ENCODE measurements at places on chromosomes 7 and 10.
A peak's percentile ranks its signal among the peaks of the same experiment; 100 is the strongest.

- no peak for DNase-seq
These were observed 401.1 kb upstream of the PODXL start for GRCh38 chr7:131957338-131958020.

GRCh38 chr7:105935250-105935649 lies 27.8 kb upstream of the CDHR3 start:
- DNase-seq, result peak; percentile 46

DNA sequence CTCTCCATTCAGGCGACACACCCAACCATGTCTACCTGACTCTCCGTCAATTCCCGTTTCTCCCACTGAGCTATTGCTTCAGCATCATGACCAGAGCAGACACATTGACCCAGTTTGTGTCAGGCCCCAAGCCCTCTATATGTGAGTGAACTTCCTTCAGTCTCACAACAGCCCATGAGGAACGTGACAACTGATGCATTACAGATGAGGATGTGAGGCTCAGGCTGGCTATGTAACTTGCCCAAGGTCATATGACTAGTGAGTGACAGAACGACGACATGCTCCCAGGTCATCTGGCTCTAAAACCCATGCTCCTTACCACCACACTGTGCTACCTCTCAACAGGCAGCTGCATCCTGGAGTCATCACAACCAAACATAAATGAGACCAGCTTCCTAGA lies 3.7 kb downstream of the TMEM140 start:
- DNase-seq, result no peak

DNA sequence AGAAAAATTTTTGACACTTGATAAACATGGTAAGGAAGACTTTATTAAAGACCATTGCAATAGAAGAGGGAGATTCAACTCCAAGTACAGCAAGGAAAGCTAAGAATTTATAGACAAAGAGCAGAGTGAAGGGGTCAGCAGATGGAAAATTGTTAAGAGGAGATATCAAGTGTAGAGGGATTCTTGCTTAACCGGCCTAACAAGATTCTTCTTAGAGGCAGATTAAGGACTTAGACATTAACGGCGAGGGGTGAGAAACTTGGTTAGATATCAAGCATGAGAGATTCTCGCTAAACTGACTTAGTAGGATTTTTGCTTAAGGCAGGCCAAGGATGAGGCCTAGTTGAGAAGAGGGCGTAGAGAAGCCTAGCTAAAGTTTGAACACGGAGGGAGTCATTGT lies 76.0 kb downstream of the ITGB1 start:
- DNase-seq, result no peak

GRCh38 chr10:132631338-132631735 lies 93.8 kb downstream of the INPP5A start:
- no peak for DNase-seq

GRCh38 chr10:70115948-70116682 lies 16.5 kb downstream of the AIFM2 start:
- peak; percentile 30 for DNase-seq

- no peak for DNase-seq
These were observed 68.8 kb upstream of the IFRD1 start for GRCh38 chr7:112381311-112382091.

- no peak for DNase-seq
These were observed 16.2 kb upstream of the EPHB6 start for GRCh38 chr7:142838461-142839213.

GRCh38 chr7:91657483-91658071 lies 222.9 kb downstream of the MTERF1 start:
- DNase-seq, result no peak

DNA sequence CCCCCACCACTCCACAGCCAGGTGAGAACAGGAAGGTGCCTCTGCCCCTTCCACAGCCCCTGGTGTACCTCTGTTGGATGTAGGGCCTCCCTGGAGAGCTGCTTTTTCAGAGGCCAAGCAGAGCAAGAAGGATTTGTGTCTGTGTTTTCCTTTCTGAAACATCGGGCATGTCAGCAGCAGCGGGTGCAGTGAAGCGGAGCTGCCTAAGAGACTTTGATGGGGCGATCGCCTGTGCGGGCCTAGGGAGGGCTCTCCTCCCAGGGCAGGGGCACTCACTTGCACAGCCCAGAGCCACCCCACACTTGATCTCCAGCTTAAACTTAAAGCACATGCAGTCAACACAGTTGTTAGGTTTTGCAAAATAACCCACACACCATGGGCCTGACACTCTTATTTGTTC lies 324.7 kb downstream of the ACTR3B start:
- DNase-seq, result no peak

- DNase-seq, result no peak
These were observed 24.2 kb upstream of the UNC5B start for GRCh38 chr10:71188201-71188600.

GRCh38 chr10:116521424-116522290 lies 24.1 kb upstream of the PNLIP start:
- no peak for DNase-seq

GRCh38 chr7:36639826-36640225 lies 84.5 kb downstream of the AOAH start:
- DNase-seq, result no peak

- no peak for DNase-seq
These were observed 11.4 kb upstream of the KCP start for GRCh38 chr7:128921866-128922440.

- no peak for DNase-seq
These were observed at the start of gene RET for GRCh38 chr10:43076876-43077420. Gene RET, plus strand, starts transcription at chr10:43077069. Its CDS starts 190 bp downstream, at chr10:43077259.

DNA sequence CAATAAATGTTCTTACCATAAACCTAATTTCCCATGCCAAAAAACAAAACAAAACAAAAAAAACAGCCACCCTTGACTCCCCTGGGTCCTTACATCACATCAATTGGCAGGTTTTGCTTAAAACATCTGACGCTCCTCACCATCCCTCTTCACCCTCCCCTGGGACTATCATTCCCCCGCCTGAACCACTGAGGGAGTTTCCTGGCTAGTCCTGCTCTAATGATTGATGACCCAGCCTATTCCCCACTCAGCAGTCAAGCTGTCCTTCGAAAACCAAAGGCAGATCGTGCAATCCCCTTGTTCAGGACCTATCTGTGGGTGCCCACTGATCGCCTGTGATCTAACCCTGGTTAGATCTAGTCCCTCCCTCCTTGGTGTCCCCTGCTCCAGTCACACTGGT lies 11.2 kb upstream of the FRMPD2 start:
- no peak for DNase-seq

DNA sequence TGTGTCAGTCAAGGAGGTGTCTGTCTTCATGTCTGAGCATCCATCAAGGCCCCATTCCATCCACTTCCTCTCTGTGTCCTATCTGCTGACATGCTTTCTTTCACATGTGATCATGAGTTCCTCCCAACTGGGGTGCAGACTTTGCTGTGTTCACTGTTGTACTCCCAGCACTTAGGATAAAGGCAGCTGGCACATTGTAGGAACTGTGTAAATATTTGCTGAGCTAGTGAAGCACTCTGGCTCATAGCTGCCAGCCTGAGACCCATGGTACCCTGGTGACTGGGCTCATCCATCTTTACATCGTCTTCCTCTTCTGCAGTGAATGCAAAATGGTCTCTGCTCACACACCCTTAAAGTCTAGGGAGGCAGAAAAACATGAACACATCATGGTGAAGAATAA lies 242.2 kb upstream of the IGFBP3 start:
- DNase-seq, result no peak

- DNase-seq, result no peak
These were observed 116.9 kb upstream of the SVIL start for GRCh38 chr10:29751684-29752083.

DNA sequence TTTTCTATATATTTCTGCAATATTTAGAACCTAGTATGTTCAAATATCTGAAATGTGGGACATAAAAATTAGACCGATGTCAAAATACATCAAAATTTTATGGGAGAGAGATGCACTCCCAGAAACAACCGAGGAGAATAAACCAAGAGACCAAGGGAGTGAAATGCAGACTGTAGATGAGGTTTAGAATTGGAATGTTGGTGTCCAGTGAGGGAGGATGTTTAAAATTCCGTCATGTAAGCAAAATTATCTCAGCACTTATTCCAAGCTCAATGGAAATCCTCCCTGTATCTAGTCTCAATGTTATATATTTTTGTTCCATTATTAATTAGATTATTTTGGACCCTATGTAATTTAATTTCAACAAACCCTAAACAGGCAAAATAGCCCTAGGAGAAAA lies 61.9 kb upstream of the MAGI2 start:
- DNase-seq, result no peak

GRCh38 chr10:43040482-43041256 lies 36.2 kb upstream of the RET start:
- no peak for DNase-seq

GRCh38 chr7:47418601-47419309 lies 163.2 kb downstream of the TNS3 start:
- no peak for DNase-seq

DNA sequence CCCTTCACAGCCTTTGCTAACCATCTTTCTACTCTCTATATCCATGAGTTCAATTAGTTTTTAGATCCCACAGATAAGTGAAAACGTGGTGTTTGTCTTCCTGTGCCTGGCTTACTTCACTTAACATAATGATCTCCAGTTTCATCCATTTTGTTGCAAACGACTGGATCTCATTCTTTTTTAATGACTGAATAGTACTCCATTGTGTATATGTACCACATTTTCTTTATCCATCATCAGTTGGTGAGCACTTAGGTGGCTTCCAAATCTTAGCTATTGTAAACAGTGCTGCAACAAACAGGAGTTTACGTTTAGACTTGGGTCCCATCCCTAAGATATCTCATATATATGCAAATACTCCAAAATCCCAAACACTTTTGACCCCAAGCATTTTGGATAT lies 9.1 kb downstream of the CDC123 start:
- no peak for DNase-seq

GRCh38 chr7:68073701-68074100 lies 1077.1 kb downstream of the TYW1 start:
- DNase-seq, result no peak

DNA sequence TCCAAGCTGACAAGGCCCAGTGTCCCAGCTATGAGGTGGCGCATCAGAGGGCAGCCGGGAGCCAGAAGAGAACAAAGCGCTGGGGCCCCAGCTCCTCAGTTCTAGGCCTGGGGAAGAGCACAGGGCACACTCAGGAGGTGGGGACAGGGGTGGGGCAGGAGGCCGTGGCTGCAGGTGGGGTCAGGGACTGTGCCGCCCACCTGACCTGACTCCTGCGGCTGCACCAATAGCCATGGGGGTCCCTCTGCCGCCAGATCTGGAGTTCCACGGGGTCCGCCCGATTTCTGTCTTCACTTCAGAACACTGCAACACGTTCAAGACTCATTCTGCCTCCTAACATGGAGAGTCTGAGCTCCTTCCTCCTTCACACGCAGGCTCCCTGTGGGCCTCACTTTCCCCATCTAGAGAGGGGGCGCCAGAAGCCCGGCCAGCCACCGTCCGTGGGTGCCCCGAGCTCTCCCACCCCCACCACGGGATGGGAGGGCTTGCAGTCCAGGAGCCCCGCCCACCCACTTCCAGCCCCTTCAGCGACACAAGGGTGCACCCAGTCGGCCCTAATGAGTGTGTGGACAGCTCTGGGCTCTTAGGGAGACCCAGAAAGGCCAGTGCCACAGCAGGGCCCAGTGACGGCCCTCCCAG lies 278.3 kb downstream of the MAD1L1 start:
- DNase-seq, result no peak

GRCh38 chr10:73717556-73717955 lies 19.6 kb upstream of the AGAP5 start:
- no peak for DNase-seq

DNA sequence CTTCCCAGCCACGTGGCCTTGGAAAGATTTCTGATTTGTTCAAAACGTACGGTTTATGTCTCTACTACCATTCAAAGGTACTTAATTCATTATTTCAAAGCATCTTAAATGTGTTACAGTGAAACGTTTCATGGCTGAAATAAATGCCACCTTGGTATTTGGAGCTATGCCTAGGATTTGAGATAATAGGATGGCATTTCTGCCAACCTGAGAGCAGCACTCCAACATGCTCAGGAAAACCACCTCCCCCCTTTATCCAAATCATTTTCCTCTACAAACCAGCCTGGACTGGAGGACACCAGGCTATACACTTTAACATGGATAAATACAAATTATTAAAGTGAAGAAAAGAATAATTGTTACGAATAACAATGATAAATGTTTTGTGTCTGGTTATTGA lies 260.9 kb downstream of the ZMYND11 start:
- no peak for DNase-seq

GRCh38 chr10:24481241-24481640 lies 242.4 kb downstream of the ARHGAP21 start:
- DNase-seq, result no peak

DNA sequence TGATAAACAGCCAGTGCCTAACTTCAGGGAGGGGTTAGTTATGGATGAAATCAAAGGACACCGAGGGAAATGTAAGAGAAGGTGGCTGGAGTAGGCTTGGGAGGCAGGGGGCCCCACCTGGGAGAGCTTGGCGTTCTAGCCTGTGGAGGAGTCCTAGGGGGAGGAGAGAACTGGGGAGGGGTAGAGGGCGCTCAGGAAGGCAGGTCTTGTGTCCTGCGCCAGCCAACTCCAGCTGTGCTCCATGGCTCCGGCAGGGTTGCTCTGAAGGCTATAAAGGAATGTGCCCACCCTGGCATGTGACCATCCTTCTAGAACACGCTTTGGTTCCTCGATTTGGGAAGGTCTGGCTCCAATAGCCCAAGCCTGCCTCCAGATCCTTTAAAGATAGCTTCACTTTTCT lies 96.3 kb downstream of the SEC61G start:
- DNase-seq, result no peak

DNA sequence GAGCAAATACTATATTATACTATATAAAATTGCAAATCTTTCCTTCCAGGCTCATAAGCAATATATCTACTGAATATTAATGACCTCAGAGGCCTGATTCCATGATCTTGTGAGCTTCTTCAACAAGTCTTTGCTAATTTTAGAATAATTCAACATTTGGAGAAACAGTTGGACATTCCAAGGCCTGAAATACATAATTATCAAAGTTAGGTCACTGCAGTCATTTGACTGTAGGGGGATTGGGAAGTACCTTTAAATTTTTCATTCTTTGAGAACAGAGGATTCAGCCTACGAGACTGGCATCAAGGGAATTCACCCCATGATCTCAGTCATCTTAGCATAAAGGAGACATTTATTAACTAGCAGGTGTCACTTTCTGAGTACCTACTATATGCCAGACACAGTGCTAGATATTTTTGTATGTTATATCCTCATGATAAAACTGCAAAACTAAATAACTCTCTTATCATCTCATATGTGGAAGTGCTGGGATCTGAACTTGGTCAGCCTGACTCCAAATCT lies 85.4 kb downstream of the DOCK4 start:
- no peak for DNase-seq

GRCh38 chr7:139515266-139515665 lies 8.2 kb upstream of the CLEC2L start:
- no peak for DNase-seq

DNA sequence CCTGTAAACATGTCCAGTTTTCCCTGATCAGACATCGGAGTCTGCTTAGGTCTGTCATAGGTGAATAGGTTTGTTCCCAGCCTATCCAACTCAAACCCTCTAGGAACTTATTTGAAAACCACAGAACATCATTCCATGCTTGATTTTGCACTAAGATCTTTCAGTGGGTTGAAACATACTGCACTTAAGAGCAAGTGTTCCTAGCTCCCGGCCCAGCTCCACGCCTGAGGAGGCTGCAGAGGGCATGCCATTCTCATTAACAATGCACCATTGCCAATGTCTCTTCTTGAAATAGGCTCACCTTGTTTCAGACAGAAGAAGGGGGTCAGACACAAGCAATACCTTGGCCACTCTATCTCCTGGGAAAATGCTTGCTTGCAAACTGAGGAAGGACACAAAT lies 78.0 kb upstream of the EGR2 start:
- no peak for DNase-seq

Measured in NCI-H1092 (cell line).